Pancreas (tissue), 10 donors: ENCODE measurements at places on chromosomes 4 and X. TPM values are rescaled to one million over a fixed set of nuclear protein-coding genes. Genes with fewer than 3 reads are reported as not detected.

DNA sequence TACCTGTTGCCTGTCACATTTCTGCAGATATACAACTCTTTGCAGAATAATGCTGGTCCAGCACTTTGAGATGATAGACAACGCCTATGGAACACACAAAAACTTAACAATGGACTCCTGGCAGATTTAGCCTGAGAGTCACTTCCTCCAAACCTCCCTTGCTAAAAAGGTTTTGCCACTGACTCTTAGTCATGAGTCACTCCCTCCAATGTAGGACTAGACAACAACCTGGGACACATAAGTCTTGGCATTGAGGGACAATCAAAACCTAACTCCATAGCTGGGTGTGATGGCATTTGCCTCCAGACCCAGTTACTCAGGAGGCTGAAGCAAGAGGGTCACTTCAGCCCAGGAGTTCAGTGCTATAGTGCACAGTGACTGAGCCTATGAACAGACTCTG is 22.0 kb upstream of the EIF4E start:
- H3K27ac ChIP-seq, result no peak overlapping the region
- no peak overlapping the region for H3K4me3 ChIP-seq
- no peaks in the 10 kb centered on the region for H3K27me3 ChIP-seq
- no peaks in the 10 kb centered on the region for H3K4me1 ChIP-seq
- no peak for DNase-seq

- H3K36me3 ChIP-seq, result no peaks in the 10 kb centered on the region
- H3K27me3 ChIP-seq, result no peaks in the 10 kb centered on the region
- no peak for DNase-seq
- no peaks in the 10 kb centered on the region for H3K4me1 ChIP-seq
Measured at GRCh38 chrX:120290107-120290506, 21.2 kb downstream of the TMEM255A start.

The ITGB1BP2 gene
- total RNA-seq, result 0.19 TPM

The NSUN7 gene
- 4.5 TPM for total RNA-seq

GRCh38 chr4:80259817-80260216 is 6.6 kb upstream of the FGF5 start:
- H3K27me3 ChIP-seq, result no peaks in the 10 kb centered on the region
- no peaks in the 10 kb centered on the region for H3K36me3 ChIP-seq
- no peak overlapping the region for H3K4me3 ChIP-seq
- DNase-seq, result no peak
- H3K4me1 ChIP-seq, result no peaks in the 10 kb centered on the region

GRCh38 chr4:129323658-129324057 is 227.7 kb downstream of the C4orf33 start:
- H3K4me1 ChIP-seq, result no peaks in the 10 kb centered on the region
- no peak overlapping the region for H3K27ac ChIP-seq
- H3K4me3 ChIP-seq, result no peak overlapping the region
- H3K27me3 ChIP-seq, result no peaks in the 10 kb centered on the region
- DNase-seq, result no peak
- H3K36me3 ChIP-seq, result no peaks in the 10 kb centered on the region

The PPP1R3F gene
- 1.7 TPM for total RNA-seq
